ENCODE measurements at places on chromosomes 7 and 10.

GRCh38 chr10:125926247-125926646 lies 29.9 kb downstream of the FANK1 start:
- no peak for DNase-seq

GRCh38 chr10:35685402-35685801 lies 43.3 kb upstream of the FZD8 start:
- no peak for DNase-seq

- DNase-seq, result no peak
Measured at GRCh38 chr10:127017541-127018297, 112.5 kb downstream of the DOCK1 start.

DNA sequence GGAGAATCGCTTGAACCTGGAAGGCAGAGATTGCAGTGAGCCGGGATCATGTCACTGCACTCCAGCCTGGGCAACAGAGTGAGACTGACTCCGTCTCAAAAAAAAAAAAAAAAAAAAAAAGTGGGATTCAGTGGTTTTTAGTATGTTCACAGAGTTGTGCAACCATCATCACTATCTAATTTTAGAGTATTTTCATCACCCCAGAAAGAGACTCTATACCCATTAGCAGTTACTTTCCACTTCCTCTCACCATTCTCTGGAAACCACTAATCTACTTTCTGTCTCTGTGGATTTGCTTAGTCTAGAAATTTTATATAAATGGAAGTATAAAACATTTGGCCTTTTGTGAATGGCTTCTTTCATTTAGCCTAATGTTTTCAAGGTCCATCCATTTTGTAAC lies 113.4 kb downstream of the ST7 start:
- no peak for DNase-seq

GRCh38 chr7:122269241-122269640 lies 35.3 kb downstream of the FEZF1 start:
- no peak for DNase-seq
